ENCODE measurements at places on chromosomes 4 and X. TPM values are rescaled to one million over a fixed set of nuclear protein-coding genes. Genes with fewer than 3 reads are reported as not detected.
A peak's percentile ranks its signal among the peaks of the same experiment; 100 is the strongest.

Gene GAGE1
- not detected for total RNA-seq

Gene BMX
- total RNA-seq: 0.08 TPM

Gene TSC22D3
- total RNA-seq: 29.0 TPM

Gene SPANXA1
- not detected for total RNA-seq

Gene LEF1
- 84.4 TPM for total RNA-seq

Gene UBE2D3
- 529 TPM for total RNA-seq

Gene GPR82
- not detected for total RNA-seq

Gene TSPAN5
- 24.6 TPM for total RNA-seq

Gene SLC30A9
- total RNA-seq: 51.2 TPM

Gene RAP2C
- 19.9 TPM for total RNA-seq

GRCh38 chr4:147717878-147718277 is 14.0 kb upstream of the ARHGAP10 start:
- DNase-seq: no peak

GRCh38 chr4:786861-787300 is 39.0 kb downstream of the CPLX1 start:
- DNase-seq: no peak

- no peak for DNase-seq
Observed at GRCh38 chr4:52904421-52904820, 42.3 kb downstream of the RASL11B start.

- no peak for DNase-seq
Observed at GRCh38 chr4:113882668-113883067, 96.8 kb downstream of the ARSJ start.

DNA sequence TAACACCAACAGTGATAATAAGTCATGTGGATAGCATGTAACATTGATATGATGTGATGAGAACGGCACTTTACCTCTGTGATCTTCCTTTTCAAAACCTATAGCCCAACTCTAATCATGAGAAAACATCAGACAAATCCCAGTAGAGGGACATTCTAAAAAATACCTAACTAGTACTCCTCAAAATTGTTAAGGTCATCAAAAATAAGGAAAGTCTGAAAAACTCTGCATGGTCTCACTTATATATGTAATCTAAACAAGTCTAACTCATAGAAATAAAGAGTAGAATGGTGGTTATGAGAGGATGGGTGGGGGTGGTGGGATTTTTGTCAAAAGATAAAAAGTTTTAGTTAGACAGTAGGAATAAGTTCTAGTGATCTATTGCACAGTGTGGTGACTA is 243.9 kb upstream of the GRIA3 start:
- no peak for DNase-seq

DNA sequence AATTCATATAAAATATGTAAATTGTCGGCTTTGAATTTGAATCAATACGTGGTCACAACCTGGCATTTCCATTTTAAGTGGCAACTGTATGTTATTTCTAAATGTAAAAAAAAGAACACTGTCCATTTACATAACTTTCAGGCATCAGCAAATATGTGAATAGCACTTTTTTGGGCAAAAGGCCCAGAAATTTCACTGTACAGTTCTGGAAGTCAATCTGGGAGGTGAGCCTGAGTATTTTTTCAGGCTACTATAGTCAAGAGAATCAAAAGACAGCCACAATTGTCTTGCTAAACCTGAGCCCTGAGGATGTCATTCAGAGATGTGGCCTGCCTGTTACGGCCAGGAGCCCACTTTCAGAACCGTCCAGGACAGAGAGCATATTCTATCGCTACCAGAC is 543.9 kb upstream of the MAGEB2 start:
- no peak for DNase-seq

DNA sequence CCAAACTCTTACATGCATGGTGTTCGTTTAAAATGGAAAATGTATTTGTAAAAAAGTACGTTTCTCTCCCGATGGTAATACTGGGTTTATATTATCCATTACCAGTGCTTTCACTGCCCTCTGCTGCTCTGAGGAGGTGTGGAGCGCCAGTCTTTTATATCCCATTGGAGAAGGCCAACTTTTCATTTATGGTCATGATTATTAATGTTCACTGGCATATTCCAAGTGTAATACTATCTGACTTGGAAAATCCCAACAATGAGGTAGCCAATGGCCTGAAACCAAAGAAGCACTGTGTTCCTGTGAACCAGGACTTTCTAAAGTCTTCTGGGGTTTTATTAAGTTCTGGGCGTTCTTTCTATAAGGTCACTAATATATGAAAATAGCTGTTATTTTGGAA is 80.7 kb downstream of the SYNPO2 start:
- DNase-seq: peak; percentile 68

- DNase-seq: peak; percentile 66
Observed at GRCh38 chrX:40550066-40550465, 30.7 kb upstream of the ATP6AP2 start.

DNA sequence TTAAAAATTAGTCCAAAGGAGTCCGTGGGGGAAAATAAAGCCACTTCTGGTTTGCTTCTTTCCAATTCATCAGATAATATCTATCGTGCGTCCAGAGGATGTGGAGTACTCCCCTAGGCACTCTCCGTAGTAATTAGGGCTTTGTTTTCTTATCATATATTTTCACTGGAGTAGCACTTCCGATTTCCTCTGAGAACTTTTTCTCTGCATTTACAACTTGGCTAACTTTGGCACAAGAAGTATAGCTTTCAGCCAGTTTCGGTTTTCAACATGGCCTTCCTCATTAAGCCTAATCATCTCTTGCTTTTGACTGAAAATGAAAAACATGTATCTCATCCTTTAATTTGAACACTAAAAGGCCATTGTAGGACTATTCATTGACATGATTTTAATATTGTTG is 80.5 kb downstream of the CASP3 start:
- DNase-seq: no peak

GRCh38 chr4:110869862-110870572 is 247.1 kb upstream of the PITX2 start:
- no peak for DNase-seq

- DNase-seq: no peak
Observed at GRCh38 chr4:129094347-129094746, 1.0 kb upstream of the SCLT1 start.

- DNase-seq: no peak
Observed at GRCh38 chr4:161650812-161651211, 513.0 kb downstream of the FSTL5 start.

GRCh38 chr4:73387552-73387951 is 16.5 kb upstream of the ALB start:
- DNase-seq: no peak

GRCh38 chrX:41257801-41258200 is 76.2 kb upstream of the DDX3X start:
- DNase-seq: no peak

GRCh38 chr4:93416344-93417128 is 412.0 kb upstream of the ATOH1 start:
- DNase-seq: no peak

- DNase-seq: no peak
Observed at GRCh38 chr4:70634482-70634881, 5.9 kb downstream of the ENAM start.

DNA sequence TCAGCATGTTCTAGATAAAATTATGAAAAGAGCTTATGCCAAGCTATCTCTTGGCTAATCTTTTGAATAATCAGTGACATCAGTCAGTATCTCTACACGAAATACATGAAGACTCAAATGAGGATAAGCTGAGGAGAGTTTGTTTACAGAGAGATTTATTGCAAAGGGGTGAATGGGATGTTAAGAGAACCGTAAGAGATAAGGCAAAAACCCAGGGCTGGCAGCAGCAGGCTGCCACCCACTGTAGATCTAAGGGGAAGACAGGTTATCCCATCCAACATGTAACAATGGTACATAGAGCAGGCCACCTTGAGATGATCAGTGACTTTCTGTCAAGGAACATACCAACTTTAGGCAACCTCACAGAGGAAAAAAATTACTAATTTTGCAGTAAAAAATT is 432.1 kb upstream of the NR3C2 start:
- DNase-seq: no peak

DNA sequence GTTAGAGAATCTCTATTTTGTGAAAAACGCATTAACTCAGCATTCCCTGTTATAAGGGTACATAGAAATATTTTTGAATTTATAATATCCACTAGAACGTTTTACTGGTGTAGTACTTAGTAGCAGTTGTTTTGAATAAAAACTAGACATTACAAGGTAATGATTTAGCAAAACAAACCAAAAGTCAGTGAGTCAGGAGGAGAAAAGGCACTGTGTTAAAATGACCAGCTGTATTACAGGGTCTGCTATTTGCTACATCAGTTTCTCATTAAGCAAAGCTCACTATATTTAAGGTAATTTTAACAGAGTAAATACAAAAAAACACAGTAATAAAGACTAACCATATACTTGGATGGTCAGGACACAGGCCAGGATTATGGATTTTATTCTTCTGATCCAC is 152.8 kb downstream of the RASL11B start:
- no peak for DNase-seq

Measured in SJCRH30 (cell line).